M059J (cell line): ENCODE measurements at places on chromosomes 6 and 20.

DNA sequence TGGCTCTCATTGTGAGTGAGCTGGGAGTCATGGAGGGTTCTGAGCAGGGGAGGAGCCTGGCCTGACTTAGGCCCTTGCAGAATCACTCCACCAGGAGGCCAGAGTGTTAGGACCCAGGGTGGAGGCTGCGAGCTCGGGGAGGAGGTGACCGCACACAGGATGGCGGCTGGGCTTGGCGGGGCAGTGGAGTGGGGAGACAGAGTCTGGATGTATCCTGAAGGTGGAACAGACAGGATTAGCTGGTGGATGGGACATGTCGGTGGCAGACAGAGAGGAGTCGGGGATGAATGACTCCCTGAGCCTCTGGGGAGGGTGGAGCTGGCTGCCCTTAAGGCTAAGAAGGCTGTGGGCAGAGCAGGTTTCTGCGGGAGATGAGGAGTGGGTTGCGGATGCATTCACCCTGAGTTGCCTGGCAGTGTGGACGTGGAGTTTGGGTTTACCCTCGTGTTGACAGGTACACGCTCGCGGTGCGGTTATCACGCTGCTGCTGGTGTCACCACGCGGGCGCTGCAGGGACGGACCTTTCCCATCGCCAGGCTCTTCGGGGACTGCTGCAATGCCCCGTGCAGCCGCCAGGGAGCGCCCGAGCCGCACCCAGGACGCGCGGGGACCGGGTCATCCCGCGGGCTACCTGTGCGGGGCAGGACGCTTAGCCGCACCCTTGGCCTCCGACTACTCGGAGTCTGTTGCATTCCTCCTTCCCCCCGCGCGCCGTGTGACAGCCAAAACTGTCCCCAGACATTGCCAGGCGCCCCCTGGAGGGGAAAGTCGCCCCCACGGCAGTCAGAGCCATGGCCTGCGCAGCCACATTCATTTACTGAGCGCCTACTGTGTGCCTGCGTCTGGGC is 43.0 kb upstream of the PTGIS start:
- peak; percentile 70 for DNase-seq

DNA sequence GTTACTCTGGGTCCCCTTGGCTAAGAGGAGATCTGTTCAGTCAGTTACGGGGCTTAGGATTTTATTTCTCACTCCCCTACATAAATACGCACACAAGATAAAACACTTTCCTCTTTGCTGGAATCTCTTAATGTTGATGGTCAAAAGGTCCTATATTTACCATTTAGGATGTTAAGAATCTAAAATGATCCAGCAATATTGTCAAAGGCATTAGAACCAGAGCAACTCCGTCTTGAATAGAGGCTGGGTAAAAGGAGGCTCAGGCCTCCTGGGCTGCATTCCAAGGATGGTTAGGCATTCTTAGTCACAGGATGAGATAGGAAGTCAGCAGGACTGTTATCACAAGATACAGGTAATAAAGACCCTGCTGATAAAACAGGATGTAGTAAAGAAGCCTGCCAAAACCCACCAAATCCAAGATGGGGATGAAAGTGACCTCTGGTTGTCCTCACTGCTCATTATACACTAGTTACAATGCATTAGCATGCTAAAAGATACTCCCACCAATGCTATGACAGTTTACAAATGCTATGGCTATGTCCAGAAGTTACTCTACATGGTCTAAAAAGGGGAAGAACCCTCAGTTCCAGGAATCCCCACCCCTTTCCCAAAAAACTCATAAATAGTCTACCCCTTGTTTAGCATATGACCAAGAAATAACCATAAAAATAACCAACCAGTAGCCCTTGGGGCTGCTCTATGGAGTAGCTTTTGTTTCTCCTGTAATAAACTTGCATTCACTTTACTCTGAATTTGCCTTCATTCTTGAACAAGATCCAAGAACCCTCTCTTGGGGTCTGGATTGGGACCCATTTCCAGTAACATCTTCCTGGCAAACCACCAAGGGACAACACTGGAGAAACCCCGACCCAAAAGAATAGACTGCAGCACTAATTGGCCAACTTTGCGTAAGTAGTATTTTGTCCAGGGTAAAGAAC is 107.5 kb downstream of the DTNBP1 start:
- DNase-seq, result peak; percentile 24

DNA sequence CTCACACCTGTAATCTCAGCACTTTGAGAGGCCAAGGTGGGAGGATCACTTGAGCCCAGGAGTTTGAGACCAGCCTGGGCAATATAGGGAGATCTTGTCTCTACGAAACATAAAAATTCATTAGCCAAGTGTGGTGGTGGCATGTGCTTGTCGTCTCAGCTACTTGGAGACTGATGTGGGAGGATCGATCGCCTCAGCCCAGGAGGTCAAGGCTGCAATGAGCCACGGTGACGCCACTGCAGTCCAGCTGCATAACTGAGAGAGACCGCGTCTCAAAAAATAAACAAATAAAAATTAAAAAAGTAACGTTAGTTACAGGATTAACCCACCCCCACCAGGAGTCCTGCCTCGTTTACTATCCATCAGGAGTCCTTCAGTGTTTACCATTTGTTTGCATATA is 345.1 kb downstream of the BTBD3 start:
- no peak for DNase-seq

DNA sequence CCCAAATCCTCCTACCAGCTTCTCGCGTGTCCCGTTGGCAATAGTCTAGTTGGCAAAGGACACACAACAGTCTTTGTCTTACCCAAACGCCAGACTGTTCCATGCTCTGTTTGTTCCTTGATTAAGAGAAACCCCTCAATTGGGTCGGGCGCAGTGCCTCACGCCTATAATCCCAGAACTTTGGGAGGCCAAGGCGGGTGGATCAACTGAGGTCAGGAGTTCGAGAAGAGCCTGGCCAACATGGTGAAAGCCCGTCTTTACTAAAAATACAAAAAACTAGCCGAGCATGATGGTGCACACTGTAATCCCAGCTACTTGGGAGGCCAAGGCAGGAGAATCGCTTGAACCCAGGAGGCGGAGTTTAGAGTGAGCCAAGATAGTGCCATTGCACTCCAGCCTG is 153.7 kb downstream of the GRM4 start:
- no peak for DNase-seq

- DNase-seq, result no peak
Observed at GRCh38 chr6:51684603-51685002, 402.8 kb downstream of the PKHD1 start.

- no peak for DNase-seq
Observed at GRCh38 chr6:24551139-24551538, 56.4 kb downstream of the ALDH5A1 start.

GRCh38 chr20:39853050-39853449 is 836.0 kb downstream of the MAFB start:
- DNase-seq, result peak; percentile 55

GRCh38 chr20:13625304-13625979 is 13.3 kb downstream of the TASP1 start:
- no peak for DNase-seq

GRCh38 chr6:109381061-109381746 is 1.1 kb downstream of the CD164 start:
- DNase-seq, result peak; percentile 51

DNA sequence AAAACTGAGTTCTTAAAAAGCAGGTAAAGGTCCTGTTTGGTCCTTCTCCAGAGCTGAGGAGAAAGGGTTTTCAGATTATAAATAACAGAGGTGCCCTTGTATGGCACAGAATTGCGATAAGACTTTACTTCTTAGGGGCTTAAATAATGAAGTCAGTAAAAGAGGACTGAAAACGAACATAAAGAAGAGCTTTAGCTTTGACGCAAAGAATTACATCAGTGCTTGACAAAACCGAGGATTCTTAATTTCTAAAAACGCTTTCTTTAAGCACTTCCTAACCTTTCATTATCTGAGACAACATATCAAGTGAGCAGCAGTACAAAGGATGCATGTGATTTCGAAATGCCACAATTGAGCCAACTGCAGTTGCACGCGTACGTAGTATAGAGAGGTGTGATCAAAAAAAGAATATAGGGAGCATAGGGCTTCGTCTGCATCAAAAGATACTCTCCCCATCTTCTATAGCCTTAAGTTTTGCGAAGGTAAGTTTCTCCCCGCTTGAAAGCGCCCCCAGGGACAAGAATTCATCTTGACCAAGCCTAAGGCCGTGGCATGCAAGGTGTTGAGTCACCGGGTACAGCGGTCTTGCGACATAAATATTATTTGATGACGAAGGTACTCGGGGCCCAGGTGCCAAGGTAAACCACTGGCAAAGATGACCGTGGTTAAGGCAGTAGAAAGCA is 778 bp upstream of the LOC128125822 start:
- peak; percentile 90 for DNase-seq

DNA sequence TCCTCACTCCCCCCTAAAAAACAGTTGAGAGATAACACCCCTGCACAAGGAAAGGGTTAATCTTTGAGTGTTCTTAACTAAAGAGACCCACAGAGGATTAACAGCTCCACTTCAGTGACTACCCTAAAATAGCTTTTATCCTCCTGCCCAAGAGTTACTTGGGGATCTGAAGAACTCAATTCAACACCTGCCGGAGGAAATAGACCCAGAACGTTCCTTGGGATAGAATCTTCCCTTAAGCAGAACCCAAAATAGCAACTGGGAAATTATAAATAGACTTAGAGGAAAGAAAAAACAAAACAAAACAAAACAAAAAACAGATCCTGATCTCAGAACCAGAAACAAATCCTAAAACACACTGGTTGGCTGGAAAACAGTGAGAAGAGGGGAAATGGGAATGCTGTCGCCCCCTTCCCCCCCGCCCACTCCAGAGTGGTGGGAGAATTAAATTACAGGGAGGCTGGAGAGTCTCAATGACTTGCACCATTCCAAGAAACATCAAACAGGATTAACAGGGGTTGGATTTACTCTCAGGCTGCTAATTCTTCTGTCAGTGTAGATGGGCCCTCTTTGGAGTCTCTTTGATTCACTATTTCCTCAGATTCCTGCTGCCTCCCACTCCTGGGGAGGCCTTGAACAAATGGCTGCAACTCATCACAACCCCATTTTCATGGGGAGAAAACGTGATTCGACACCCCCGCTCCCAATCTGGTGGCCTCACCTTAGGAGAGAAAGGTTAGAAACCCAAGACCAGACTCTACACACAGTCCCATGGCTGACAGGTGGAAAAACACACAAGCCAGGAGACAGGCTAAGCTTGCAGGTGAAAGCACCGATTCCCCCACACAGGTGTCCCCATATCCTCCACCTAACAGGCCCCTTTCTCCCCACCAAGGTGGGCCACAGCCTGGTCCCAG is 1.4 kb downstream of the PLAGL2 start:
- DNase-seq, result no peak

- DNase-seq, result no peak
Observed at GRCh38 chr6:22227824-22228610, 68.8 kb downstream of the PRL start.

- DNase-seq, result no peak
Observed at GRCh38 chr6:54254886-54255285, 53.4 kb upstream of the TINAG start.

DNA sequence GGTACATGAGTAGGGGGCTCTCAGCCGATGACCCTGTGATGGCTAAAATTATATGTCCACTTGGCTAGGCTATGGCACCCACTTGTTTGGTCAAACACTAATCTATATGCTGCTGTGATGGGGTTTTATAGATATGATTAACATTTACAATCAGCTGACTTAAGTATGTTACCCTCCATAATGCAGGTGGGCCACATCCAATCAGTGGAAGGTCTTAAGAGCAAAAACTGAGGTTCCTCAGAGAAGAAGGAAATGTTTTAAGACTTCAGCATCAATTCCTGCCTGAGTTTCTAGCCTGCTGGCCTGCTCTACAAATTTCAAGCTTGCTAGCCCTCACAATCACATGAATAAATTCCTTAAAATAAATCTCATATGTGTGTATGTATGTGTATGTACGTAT is 18.9 kb upstream of the MAK start:
- no peak for DNase-seq

GRCh38 chr6:154567695-154568220 is 57.3 kb upstream of the CNKSR3 start:
- DNase-seq, result no peak

DNA sequence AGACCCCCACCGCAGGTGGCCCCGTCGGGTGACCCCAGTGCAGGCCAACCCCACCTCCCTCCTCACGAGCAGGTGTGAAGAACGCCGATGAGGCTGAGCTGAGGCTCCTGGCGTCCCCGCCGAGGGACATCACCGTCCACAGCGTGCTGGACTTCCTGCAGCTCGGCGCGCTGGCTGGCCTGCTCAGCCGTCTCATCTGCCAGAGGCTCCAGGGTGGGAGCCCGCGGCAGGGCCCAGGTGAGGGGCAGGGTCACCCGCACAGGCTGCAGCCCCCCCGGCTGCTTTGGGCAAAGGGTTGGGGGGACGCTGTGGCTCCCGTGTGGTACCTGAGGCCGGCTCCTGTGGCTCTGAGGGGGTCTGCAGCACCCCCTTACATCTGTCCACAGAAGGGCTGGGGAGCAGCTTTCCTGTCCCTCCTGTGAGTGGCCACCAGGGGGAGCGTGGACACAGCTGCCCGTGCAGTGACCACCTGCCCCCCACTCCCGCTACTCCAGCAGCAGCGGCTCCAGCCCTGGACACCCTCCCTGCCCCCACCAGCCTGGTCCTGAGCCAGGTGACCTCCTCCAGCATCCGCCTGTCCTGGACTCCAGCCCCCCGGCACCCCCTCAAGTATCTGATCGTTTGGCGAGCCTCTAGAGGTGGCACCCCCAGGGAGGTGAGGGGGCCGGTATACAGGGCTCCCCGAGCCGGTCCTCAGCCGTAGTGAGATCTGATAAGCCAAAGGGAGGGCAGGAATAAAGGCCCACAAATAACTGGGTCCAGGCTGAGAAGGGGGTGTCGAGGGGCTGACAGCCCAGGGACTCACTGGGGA is 16.5 kb downstream of the COL20A1 start:
- no peak for DNase-seq

- no peak for DNase-seq
Observed at GRCh38 chr6:44576132-44576631, 188.7 kb downstream of the CDC5L start.

GRCh38 chr20:44728801-44729443 is 13.8 kb downstream of the CCN5 start:
- DNase-seq, result peak; percentile 100

DNA sequence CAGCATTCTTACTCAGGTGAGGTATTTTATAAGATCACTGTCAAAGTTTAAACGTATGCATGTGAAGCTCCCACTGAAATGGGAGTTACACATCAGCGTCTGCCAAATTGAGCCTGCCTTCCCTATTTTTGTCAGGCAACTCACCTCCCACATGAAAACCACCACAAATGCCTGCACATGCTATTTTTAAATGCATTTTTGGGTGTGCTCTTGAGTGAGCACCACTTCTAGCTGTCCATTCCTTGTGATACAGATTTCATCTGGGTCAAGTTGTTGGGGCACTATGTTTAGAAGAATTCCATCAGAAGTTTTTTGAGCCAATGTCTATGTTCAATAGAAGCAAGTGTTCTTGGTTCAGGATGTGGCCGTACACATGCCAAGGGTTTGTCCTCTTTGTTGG is 71.7 kb upstream of the RIPPLY2 start:
- DNase-seq, result no peak
